Lung (tissue), 17 donors: ENCODE measurements at places on chromosomes 6 and 20.

GRCh38 chr20:46148313-46149208, 30.4 kb downstream of the CD40 start:
- no peak for DNase-seq

DNA sequence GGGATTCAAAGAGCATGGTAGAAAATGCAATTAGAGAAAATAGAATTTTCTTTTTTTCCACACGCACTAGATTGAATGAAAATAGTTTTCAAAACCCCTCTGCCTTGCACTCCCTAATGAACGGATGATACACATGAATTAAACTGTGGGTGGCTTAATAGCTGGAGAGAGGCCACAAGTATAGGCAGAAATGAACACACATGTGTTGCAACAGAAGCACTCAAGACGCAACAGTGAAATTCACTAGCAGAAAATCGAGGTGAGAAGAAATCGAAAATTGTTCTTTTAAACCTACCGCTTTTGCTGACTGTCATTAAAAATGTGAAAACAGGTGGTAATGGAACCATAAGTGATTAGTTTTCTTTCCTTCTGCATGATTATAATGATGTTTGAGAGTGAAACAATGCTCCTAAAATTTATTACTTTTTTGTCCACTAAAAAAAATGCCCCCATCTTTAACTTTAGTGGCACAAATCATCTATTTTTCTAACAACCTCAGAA, 80.1 kb upstream of the SHLD1 start:
- DNase-seq = no peak

DNA sequence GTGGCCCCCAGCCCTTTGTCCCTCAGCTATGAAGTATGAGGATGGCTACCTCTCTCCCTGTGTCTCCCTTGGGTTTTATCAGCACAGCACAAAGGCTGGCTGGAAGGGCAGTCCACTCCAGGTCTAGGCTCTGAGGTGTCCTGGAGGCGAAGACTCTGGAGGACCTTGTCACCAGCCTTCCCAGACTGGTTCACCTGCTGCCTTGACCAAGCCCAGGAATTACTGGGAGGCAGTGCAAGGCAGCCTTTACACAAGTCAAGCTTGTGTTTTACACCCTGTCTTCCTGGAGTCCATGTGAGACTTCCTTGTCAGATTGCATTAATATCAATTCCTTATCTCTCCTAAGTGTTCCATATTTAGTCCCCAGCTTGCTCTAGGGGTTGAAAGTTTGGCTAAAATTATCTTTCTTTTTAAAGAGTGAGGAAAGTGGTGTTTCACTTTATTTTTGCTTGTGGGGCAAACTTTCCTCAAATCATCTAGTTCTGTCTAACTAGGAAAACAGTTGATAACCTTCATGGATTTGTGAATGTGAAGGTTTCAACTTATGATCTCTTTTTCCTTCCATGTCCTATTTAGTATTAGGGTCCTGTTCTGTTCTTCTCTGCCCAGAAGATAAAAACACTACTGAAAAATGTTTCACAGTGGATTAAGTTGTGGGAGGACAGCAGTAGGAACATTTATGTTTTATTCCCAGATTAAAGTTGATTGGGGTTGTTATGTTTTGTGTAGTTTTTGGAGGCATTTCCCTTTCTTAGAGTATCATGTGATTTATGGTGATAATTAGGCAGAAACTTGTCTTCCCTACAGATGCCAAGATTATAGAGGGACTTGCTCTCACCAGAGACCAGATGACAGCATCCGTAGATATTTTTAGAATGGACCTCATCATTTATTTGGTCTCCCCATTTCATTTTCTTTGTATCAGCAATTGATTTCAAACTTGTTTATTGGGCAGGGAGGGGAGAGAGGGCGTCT, 114.8 kb downstream of the FOXO3 start:
- peak; percentile 70 for DNase-seq

DNA sequence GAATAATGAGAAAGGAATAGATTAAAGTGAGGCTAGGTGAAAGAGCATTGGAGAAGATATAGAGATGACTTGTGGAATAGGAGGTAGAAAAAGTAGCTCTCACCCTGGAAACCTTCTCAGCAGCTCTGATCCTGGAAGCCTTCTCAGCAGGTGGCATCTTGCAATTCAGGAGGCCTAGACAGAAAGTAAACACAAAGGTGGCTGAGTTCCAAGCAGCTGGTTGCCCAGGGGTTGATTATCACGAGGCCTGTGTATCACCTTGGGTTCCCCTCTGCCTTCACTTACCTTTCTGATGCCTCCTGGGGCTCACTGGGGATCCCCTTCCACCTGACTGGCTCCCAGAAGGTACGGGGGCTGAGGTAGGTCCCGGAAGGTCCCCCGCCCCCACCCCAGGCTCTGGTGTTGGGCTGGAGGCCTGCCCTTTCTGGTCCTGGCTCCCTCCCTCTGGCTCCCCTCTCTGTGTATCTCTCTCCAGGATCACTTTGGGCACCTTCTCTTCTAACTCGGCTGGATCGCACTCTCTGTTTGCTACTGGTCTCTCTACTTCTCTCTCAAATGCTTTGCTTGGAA, 9.7 kb downstream of the MDC1 start:
- DNase-seq = no peak

- DNase-seq = no peak
Observed at GRCh38 chr20:21548390-21549035, 34.6 kb upstream of the NKX2-2 start.

DNA sequence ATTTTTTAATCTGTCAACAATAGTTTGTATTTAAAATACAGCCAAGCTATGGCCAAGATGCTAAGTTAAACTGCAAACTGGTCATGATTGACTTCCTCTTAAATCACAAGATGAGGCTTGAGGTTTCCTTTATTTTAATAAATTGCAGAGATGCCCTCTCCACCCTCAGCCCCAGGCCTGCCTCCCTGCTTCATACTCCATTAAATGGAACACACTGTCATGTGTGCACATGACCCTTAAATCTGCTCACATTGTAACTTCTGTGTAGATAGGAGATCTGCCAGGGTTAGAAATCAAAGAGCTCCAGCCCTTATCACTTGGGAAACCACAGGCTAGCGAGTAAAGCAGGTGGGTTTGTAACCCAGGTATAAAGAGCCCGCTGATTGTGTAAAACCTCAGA, 20.8 kb downstream of the DUSP22 start:
- DNase-seq = no peak

DNA sequence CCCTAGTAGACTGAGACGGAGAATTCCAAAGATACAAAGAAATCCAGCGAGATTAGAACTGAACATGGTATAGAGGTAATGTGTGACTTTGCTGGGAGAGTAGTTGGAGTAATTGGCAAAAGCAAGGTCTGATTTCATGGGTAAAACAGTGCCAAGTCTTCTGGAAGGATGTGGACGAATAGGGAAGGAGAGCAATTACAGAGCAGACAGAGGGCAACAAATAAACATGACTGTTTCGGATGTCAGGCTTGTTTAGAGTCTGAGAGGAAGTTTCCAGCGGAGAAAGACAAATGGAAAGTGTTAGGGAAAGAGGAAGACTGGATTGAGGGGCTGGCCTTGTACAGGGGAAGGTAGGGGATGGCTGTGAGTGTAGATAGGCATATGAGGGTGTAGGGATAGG, 282.2 kb upstream of the PRND start:
- DNase-seq = peak; percentile 50

DNA sequence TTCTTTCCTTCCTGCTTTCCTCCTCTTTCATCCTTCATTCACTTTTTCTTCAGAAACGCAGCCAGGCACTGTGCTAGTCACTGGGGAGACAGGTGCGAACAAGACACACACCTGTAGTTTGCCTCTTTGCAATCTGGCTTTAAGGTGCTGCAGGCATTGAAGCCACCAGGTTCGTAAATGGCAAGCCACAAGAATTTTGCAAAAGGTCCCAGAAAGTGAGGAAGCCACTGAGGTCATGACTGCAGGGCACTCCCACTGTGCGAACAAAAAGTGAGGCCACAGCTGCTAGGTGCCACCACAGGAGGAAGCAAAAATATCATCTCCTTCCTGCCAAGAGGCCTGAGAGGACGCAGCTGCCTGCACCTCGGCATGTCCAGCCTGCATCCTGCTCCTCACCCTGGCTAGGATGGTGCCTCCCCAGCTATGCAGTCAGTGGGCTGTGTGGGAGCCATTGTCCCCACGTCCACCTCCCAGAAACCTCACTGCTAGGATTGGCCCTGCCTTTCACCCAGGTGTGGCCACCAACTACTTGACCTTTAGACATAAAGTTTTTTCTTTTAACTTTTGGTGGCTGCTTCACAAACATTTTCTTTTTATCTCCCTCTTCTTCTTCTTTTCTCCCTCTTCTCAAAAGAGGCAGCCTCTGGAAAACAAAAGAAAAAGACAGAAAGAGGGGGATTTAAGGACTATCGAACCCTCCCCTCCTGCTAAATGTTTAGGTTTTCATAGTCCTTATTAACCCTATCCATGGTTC, 230.8 kb downstream of the BCAS1 start:
- DNase-seq = no peak

DNA sequence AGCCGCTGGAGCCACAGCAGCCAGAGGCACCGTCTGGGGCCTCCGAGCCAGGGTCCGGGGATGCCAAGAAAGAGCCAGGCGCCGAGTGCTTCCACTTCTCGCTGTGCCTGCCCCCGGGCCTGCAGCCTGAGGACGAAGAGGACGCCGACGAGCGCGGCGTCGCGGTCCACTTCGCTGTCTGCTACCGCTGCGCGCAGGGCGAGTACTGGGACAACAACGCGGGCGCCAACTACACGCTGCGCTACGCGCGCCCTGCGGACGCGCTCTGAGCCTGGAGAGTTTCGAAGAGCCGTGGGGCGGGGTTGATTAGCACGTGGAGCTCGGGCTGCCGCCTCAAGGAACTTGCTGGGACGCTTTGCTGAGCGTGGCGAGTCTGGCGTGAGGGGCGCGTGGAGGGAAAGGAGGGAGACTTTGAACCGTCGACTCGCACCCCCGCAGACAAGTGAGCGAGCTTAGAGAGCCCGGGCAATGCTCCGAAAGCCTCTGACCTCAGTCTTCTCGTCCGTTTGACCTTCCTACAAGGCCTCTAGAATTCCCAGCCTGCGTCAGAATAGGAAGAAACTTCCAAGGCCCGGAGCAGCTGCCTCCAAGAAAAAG, 1.3 kb downstream of the PPP1R3G start:
- peak; percentile 33 for DNase-seq
